SK-N-SH (cell line): ENCODE measurements at places on chromosomes 3 and 15.

DNA sequence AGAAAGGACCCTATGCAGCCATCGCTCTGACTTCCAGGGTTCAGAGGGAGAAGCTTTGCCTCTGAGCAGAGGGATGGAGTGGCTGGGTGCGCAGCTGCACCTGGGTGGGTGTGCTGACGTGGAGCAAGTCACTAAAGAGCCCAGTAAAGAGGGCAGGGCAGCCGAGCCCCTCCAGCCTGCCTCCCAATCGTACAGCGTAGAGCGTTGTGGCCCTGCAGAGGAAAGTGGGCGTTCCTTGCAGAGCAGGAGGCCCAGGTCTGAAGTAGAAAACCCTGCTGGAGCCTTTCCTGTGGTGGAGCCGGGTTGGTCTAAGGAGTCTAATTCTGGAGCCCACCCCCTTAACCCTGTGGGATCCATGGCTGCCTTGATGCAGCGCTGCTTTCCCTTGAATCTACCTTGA, 61.0 kb downstream of the ABTB1 start:
- no peak for DNase-seq

GRCh38 chr3:135918600-135918999, 46.9 kb upstream of the PPP2R3A start:
- DNase-seq, result peak; percentile 30

GRCh38 chr3:132726341-132726823, 4.2 kb upstream of the NPHP3 start:
- peak; percentile 19 for DNase-seq

- DNase-seq, result peak; percentile 79
These were observed 30.7 kb upstream of the ST3GAL6 start for GRCh38 chr3:98732286-98733052.

GRCh38 chr3:50585919-50586762, 16.8 kb downstream of the HEMK1 start:
- DNase-seq, result no peak
